ENCODE measurements at places on chromosomes 7 and 10.

- H3K27ac ChIP-seq = no peak overlapping the region
- no peaks in the 10 kb centered on the region for H3K4me1 ChIP-seq
- no peak for DNase-seq
- H3K4me3 ChIP-seq = no peak overlapping the region
Observed at GRCh38 chr7:159167139-159167538, 22.5 kb upstream of the VIPR2 start.

DNA sequence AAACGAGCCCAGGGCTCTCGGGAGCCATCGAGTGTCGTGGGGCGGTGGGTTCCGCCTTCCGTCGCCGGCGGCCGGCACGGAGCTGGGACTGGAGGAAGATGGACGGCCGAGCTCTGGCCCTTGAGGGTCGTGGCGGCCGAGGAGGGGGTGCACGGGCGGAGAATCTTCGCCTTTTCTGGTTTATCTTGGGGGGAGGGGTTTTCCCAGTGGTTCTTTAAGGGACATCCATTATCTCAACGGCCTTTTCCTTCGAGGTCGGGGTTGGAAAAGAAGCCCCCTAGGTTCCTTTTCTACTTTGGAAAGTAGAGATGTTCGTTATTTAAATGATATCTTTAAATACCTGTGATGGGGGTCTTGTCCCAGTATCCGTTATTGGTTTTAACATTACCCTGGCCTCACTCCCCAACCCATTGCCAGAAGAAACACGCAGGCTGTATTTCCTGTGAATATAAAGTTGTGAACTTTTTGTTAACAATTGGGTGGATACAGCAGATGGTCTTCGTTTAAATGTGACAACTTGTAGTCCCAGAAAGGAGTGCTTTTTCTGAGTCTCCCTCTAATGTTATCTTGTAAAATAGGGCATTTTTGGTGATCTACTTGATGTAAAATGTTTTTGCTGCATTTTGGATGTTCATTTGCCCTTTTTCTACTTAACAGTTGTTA, 765 bp downstream of the CCAR1 start:
- peak; percentile 49 for DNase-seq
- H3K4me1 ChIP-seq = peaks cover 7% of the 10 kb centered on the region
- H3K27ac ChIP-seq = peak overlapping the region; percentile 91
- peaks cover 30% of the 10 kb centered on the region for H3K36me3 ChIP-seq
- no peaks in the 10 kb centered on the region for H3K27me3 ChIP-seq

DNA sequence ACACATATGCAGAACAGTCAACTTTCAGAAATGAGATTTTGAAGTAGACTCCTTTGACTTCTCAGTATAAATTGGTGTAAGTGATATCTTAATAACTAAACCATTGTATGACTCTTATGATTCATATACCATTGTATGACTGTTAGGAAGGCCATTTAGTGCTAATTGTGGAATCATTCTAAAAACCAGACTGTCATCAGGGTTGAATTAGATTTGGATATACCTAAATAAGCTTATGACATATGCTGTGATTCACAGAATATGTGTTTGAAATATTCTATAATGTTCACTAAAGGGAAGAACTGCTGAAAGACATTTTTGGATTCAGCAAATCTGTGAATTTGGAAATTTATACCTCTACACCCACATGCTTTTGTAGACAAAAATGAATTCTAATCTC, 438.1 kb downstream of the MDFIC start:
- no peaks in the 10 kb centered on the region for H3K27me3 ChIP-seq
- no peaks in the 10 kb centered on the region for H3K36me3 ChIP-seq
- no peak for DNase-seq
- H3K4me1 ChIP-seq = no peaks in the 10 kb centered on the region
- H3K4me3 ChIP-seq = no peak overlapping the region
- H3K27ac ChIP-seq = no peak overlapping the region

DNA sequence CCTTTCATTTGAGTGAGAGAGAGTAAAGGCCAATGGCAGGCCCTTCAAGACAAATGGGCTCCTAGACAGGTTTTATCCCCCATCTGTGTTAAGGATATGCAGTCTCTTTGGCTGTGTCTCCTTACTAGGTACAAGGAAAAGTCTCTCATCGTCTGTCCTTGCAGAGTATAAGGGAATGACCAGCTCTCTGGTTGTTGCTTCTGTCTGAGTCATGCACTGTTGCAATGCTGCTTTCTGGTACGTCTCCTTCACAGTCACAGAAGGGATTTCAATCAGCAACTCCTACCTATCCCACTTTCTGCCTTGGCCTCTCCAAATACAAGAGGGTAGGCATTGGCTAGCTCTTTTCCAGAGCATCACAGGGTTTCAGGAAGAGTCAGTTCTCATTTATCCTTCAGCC, 48.1 kb downstream of the CTTNBP2 start:
- no peaks in the 10 kb centered on the region for H3K36me3 ChIP-seq
- DNase-seq = no peak
- peaks cover 19% of the 10 kb centered on the region for H3K4me1 ChIP-seq
- H3K4me3 ChIP-seq = no peak overlapping the region
- no peaks in the 10 kb centered on the region for H3K27me3 ChIP-seq

- DNase-seq = no peak
- no peaks in the 10 kb centered on the region for H3K36me3 ChIP-seq
- no peaks in the 10 kb centered on the region for H3K4me1 ChIP-seq
- no peak overlapping the region for H3K4me3 ChIP-seq
- H3K27me3 ChIP-seq = no peaks in the 10 kb centered on the region
- H3K27ac ChIP-seq = no peak overlapping the region
Observed at GRCh38 chr7:69122953-69123352, 475.3 kb upstream of the AUTS2 start.

GRCh38 chr10:10519674-10520073, 498.0 kb upstream of the CELF2 start:
- no peak overlapping the region for H3K4me3 ChIP-seq
- no peaks in the 10 kb centered on the region for H3K4me1 ChIP-seq
- H3K36me3 ChIP-seq = no peaks in the 10 kb centered on the region
- no peaks in the 10 kb centered on the region for H3K27me3 ChIP-seq

DNA sequence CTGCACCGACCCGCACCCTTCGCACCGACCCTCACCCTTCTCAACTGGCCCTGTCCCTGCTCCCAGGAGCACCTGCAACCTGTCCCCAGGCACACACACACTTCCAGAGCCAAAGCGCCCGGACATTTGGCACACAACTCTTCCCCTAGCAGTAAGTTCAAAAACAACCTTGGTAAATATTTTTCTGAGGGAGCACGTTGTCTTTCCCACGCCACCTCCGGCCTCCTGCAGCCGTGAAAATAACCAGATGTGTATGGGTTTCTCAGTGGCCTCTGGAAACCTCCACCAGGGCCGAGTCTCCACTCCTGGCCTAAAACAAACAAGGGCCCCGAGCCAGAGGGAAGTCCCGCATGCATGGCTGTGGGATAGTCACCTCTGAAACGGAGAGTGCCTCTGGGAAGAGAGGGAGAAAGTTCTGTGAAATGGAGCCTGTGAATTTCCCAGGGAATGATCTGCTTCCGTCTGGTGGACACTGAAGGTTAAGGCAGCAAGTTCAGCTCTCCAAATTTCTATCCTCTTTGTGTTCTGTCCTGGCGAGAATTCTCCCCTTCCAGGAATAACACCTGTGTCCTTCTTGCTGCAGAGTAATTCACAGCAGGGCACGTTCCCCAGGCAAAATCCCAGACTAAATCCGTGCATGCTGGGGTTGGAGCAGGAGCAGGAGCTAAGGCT, 15.8 kb downstream of the PODXL start:
- peaks cover 6% of the 10 kb centered on the region for H3K36me3 ChIP-seq
- H3K27ac ChIP-seq = peak overlapping the region; percentile 88
- no peaks in the 10 kb centered on the region for H3K27me3 ChIP-seq
- DNase-seq = no peak
